Stimulated activated CD8-positive, alpha-beta memory T cell treated with anti-CD3 and anti-CD28 coated beads, Interleukin-4, amount 100 ng/mL, for 4 hours (primary cell): ENCODE measurements at places on chromosomes 5 and 9.

DNA sequence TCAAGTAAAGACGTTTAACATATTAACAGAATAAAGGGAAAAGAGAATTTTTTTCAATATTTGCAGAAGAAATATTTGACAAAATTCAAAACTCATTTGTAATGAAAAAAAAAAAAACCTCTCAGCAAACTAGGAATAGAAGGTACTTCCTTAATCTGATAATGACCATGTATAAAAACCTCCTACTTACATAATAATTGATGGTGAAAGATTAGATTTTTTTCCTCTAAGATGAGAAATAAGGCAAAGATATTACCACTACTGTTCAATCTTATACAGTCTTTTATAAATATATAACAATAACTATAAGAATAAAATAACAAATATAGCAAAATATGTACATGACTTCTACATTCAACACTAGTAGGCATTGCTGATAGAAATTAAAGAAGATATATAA is 424.6 kb upstream of the KLF4 start:
- DNase-seq = no peak

- no peak for DNase-seq
Observed at GRCh38 chr9:114790521-114790920, 15.3 kb downstream of the TNFSF15 start.

GRCh38 chr5:101866473-101866872 is 429.6 kb downstream of the SLCO4C1 start:
- no peak for DNase-seq

DNA sequence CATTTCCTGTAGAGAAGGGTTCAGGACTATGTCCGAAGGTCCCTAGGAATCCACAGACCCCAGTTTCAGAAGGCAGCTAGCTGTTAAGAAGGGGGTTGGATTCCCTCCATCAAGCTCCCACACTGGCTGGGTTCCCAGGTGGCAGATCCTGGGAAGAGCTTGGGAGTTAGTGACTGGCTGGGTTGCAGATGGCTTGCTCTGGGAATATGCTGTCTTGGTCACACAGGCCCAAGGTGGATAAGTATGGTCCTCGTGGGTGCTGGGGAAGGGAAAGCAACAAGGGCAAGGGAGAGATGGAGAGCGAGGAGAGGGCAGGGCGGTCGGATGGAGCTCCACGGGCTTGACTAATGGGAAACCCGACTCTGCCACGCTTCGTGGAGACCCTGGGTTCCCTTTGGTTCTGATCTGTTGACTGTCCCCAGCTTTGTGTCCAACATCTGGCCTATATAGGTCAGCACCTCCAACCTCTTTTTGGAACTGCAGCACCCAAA is 17.4 kb downstream of the SH3PXD2B start:
- DNase-seq = no peak

DNA sequence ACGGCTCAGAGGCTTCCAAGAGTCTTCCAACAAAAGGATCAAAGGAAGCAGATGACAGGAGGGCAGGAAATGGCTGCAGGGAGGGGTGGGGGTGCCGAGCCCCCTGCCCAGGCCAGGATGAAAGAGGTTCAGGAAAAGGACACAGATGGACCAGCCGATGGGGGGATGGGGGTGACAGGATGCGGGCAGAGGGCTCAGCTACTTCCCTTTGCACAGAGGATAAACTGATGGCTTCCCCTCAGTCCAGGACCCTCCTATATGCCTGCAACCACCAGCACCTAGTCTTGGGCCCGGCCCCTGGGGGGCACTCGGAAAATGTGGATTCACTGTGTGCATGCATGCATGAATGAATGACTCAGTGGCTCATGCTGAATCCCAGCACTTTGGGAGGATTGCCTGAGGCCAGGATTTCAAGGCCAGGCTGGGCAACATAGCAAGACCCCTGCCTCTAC is 148.2 kb downstream of the C9orf50 start:
- no peak for DNase-seq

GRCh38 chr5:56094579-56095361 is 100.0 kb upstream of the IL6ST start:
- no peak for DNase-seq

GRCh38 chr5:142428773-142429473 is 104.1 kb upstream of the SPRY4 start:
- DNase-seq = no peak

- no peak for DNase-seq
Observed at GRCh38 chr9:6818292-6818922, 60.6 kb downstream of the KDM4C start.

DNA sequence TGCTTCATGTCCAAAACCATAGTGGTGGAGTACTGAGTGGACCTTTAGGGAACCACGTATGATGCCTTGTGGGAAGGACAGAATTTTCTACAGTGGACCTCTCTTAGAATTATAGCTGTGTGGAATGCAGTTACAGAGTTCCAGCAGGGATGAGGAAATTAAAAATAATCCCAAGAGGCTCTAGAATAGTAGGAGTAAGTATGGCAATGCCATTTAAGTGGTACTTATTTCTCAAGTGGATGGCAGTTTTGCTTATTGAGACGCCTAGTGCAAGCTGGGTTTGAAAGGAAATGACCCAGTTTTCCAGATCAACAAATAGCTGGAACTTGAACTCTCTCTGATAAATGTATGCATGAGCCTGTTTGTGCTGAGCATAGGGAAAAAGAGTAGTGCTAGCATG is 431.6 kb downstream of the PRR16 start:
- no peak for DNase-seq

DNA sequence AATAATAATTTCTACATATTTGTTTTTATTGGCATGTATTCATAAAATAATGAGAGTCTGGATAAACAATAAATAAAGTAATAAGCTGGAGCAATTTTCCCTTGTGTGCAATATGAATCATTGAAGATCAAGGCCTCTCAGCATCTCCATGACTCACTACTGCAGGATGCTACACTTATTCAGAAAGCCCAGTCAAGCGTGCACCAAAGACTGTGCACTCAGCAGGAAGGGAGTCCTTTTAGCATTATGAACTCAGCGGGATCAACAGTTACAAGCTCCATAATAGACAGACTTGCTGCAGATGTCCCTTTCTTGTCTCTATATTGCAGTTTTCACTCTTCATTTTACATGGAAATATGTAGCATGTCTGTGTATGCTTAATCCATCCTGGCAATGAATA is 485.3 kb downstream of the CDH9 start:
- no peak for DNase-seq

DNA sequence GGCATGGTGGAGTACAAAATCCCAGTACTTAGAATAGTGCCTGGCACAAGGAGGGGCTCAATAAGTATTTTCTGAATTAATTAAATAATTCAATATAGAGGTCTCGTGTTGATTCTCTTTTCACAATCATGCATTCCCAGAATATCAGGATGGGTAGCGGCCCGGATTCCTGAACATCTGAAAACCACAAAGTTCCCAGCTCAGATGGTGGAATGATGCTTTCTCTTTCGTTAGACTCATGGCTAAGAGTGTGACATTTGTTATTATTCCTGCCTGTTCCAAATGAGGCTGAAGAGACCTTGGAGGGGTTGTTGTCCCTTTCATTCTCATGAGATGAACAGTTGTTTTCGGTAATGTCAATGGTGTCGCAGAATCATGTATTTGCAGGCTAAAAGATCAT is 95.4 kb upstream of the LIFR start:
- no peak for DNase-seq

DNA sequence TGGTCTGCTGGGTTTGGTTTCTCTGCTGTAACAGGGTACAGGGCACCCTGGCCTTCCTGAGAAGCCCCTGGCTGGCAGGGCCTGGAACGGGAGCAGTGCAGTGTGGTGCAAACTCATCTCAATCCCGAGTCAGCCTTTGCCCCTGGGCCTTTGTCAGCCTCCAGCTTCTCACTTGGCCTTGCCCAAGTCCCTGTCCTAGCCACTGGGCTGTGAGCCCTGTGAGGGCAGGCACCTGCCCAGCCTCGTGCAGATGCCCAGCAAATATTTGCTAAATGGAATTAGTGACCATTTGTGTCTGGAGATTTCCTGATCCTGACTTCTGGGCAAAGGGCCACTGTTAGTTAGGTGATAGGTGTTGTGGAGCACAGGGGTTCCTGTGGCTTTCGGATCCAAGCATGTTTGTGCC is 13.0 kb downstream of the RGS3 start:
- no peak for DNase-seq

DNA sequence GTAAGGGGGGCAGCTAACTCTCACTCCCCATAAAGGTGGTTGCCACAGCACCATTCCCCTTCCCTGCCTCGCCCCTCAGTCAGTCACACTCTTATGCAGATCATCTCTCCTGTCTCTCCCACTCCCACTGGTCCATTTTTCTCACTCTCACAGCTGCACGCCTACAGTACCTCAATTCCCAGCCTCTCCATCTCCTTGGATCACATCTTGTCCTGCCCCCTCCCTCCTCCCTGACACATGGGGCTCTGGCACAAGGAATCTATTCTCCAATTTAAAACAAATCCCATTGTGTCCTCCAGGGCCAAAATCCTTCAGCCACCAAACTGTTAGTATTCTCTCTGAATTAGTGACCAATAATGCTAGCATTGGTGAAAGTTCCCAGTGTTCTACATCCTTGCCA is 114.4 kb downstream of the AUH start:
- no peak for DNase-seq

- DNase-seq = no peak
Observed at GRCh38 chr9:28610339-28610738, 1037.1 kb upstream of the C9orf72 start.

- DNase-seq = no peak
Observed at GRCh38 chr9:15720861-15721260, 168.0 kb downstream of the CCDC171 start.
